ENCODE measurements at places on chromosomes 2 and 18. TPM values are rescaled to one million over a fixed set of nuclear protein-coding genes. Genes with fewer than 3 reads are reported as not detected.

- DNase-seq = no peak
Measured at GRCh38 chr2:161836664-161837063, 212.4 kb downstream of the SLC4A10 start.

- no peak for DNase-seq
Measured at GRCh38 chr2:231132129-231132528, 7.3 kb upstream of the HTR2B start.

- no peak for DNase-seq
Measured at GRCh38 chr2:1653956-1654695, 90.2 kb downstream of the PXDN start.

Gene DPP10
- total RNA-seq = not detected

DNA sequence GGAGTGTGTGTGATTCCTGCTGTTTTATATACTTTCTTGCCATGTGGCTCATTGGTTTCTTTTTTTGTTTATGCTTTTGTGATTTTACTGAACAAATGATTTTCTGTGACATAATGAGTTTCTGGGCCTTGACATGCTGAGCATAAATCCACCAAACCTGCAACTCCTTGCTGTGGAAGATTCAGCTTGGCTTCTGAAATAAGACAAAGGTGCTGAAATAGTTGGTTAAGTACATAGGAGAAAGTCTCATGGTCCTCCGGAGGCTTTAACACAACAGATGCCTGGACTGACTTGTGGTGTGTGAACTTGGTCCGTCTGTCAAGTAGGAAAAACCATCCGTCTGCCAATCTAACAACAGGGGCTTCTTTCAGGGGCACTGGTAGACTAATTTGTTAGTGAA, 315.3 kb upstream of the CXCR4 start:
- DNase-seq = no peak

GRCh38 chr2:55148269-55148668, 83.8 kb downstream of the CLHC1 start:
- no peak for DNase-seq

- no peak for DNase-seq
Measured at GRCh38 chr2:54475919-54476318, 19.8 kb downstream of the SPTBN1 start.

Gene TEKT4
- not detected for total RNA-seq

DNA sequence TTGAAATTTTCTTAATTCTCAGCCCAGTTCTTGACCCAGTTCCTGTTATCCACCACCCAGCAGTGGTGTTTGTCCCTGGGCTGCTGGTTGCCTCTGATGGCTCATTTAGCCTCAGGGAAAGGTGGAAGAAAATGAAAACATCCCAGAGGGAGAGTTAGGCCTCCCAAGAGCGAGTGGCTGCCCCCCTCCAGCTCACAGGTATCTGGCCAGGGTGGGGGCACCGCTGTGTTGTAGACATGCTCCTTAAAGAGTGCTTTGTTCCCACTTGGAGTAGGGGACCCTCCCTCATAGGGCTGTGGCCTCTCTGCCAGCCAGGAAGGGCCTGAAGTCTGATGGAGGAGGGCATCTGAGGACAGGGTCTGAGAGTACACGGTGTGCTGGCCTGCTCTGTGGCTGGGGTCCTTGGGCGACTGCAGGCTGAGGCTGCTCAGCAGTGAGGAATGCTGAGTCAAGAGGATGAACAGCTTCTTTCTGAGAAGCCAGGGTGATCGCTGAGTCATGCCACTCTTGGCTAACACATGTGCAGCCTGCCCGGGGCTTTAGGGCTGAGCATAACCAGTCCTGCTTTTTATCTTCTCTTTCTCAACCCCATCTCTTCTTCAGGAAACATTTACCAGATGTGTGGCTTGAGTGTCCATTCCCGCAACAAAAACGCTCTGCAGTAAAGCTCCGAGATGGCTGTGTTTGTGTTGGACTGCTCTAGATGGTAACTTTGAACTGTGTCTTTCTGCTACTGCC, 72.3 kb downstream of the IL1R2 start:
- DNase-seq = no peak

Gene AGAP1
- 1.3 TPM for total RNA-seq

DNA sequence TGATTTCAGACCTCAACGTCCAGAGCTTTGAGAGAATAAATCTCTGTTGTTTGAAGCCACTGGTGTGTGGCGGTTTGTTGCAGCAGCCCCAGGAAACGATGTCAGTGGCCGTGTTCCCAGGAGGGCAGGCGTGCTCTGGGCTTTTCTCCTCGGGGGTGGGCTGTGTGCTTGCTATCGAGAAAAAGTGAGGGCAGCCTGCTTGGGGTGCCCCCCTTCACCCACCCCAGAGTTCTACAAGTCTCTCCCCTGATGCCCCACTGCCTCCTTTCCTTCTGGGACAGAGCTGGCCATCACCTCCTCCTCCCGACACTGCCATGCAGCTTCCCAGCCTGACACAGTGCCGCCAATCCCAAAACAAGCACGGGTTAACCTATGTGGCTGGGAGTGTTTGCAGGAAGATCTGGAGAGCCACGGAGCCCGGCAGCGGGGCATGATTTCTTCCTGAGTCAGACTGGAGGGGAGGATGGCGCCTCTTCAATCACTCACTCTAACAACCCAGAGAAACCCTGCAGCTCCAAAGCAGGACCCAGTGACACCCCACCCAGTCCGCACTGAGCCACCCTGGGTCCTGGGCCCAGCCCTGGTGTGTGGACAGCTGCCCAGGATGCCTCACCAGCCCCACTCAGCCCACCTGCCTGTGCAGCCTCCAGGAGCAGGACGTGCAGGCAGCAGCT, 213.7 kb upstream of the RAB6C start:
- DNase-seq = no peak

DNA sequence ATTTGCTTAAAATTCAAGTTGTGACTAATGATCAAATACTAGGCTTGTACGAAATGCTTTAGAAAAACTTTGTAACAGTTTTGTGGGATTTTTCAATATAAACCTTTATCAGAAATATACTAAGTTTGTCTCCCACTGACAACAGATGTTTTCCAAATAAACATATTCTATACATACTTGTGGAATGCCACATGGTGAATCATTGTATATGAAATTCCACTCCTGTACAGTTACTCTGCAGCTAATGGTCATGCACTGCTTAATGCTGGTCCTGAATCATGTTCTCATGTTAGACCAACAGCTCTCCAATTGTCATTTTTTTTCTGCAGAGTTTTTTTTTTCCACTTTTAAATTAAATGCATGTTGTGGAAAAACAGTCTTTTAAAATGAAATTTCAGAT, 90.1 kb downstream of the DPP4 start:
- DNase-seq = no peak

Gene SAG
- total RNA-seq = 0.05 TPM

GRCh38 chr2:238256594-238257104, 16.8 kb upstream of the HES6 start:
- peak; percentile 79 for DNase-seq

Gene SULT1C3
- total RNA-seq = not detected

DNA sequence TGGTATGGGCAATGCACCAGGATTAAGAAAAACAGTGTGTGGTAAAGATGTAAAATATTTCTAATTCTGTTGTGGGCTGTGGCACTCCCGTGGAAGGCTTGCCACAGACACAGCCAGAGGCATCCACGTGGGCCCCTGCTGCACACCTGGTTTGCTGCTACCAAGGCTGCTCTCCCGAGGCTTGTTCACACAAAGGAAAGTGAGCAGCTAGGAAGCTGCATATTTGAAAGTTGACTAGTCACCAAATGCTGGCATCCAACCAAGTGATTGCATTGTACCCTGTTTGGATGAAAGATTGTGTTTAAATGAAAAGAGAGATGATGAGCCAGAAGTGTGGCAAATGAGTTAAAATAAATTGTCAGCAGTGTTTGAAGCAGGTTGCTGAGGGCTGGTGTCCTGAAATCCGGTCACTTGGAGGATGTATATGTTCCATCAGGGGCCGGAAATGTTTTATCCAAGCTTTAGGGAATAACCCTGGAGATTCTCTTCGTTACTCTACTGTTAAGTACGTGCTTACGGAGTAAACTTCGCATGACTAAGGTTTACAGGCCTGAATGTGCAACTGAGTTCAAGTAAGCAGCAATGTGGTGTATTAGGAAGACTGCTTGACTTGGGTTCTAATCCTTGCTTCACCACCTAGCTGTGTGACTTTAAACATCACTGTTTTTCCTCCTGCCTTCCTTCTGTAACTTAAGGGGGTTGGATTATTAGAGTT, 86.1 kb downstream of the MSH2 start:
- no peak for DNase-seq

GRCh38 chr18:4016391-4017049, 438.6 kb downstream of the DLGAP1 start:
- no peak for DNase-seq

Gene QPCT
- total RNA-seq = not detected

DNA sequence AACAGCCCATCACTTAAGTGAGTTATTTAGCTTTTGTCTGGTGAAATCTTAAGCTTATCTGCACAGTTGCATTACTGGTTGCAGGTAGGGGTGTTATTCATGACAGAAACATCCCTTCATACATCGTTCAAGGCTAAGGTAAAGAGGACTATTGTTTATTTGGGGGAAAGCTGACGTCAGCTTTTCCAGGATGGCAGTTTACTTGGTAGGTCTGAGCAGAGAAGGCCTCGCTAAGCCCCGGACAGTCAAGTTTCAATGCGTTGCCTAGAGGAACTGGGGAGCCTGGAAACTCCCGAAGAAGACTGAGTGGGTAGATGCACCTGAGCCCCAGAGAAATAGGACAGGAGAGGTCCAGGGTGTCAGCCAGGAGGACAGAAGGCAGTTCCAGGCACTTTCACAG, 2.2 kb downstream of the RNU4ATAC start:
- DNase-seq = no peak

- no peak for DNase-seq
Measured at GRCh38 chr2:209768557-209768956, 3.1 kb upstream of the UNC80 start.

Gene DIS3L2
- total RNA-seq = 36.2 TPM

Gene EMILIN2
- total RNA-seq = 32.7 TPM

DNA sequence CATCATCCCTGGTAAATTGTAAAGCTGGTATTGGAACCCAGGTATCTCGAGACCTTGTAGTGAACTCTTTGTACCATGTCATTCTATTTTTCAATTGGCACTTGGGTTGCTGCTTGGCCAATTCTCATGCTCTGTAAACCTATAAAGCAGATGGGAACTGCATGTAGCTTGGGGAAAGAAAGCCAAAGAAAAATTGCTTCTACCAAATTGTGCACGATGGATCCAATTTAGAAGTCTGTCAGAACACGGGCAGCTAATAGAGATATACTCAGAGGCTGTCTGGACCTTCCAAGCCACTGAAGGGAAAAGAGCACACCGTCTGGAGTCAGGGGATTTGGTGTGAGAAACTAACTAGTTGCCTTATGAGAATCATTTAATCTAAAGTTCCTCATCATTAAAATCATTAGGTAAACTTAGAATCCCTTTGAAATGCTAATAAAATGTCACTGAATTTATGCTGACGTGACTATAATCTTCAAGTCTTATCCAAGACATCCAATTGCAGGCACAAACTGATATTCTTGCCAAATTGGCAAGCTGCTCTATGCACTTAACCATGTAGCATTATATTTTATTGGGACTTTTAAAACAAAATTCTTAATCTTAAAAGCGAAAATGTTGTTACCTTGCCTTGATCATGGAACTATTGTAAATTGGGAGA, 206.8 kb downstream of the DCC start:
- DNase-seq = no peak

- no peak for DNase-seq
Measured at GRCh38 chr2:85951351-85952067, 62.7 kb upstream of the ST3GAL5 start.

GRCh38 chr2:173990970-173991819, 26.0 kb upstream of the SP3 start:
- no peak for DNase-seq

GRCh38 chr2:213640738-213641425, 356.6 kb downstream of the SPAG16 start:
- DNase-seq = no peak

GRCh38 chr2:198715302-198715835, 742.4 kb downstream of the SATB2 start:
- no peak for DNase-seq

Gene BCL11A
- total RNA-seq = not detected

DNA sequence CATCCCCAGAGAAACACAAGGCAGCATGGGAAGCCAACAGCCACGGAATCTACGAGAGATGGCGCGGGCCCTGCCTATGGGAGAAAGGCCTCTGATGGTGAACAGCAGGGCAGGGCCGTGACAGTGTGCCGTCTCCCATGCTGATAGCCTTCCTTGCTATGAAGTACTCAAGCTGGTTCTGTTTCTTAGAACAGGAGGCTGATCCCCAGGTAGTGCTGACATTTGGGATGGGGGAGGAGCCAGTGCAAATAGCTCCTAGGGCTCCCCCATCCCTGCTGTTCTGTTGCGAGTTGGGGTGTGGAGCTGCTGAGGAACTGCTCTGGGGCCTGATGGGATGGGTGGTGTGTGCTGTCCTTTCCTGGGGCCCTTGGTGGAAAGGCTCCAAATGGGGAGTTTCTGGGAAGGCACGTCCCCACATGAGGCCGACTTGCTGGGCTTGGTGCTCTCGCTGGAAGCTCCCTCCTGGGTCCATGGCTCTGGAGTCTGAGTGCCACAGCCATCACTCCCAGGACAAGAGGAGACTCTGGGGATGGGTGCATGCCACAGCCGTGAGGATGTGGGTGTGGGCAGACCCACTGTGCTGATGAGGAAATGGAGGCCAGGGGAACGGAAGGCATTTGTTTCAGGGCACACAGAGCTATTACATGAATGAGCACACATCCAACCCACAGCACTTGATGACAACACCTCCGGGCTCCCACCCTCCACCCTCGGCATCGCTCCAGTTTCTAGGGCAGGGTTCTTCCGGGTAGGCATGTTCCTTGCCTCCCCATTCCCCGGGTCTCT, 246.8 kb downstream of the HDAC4 start:
- no peak for DNase-seq

Gene AMER3
- not detected for total RNA-seq

Gene TUBA4B
- total RNA-seq = not detected
